ENCODE measurements at places on chromosomes 4 and X.

GRCh38 chr4:39051492-39051891 is 10.5 kb upstream of the KLHL5 start:
- DNase-seq = no peak

- no peak for DNase-seq
Observed at GRCh38 chrX:10103023-10103422, 53.8 kb upstream of the CLCN4 start.

- DNase-seq = no peak
Observed at GRCh38 chr4:125736057-125736456, 421.3 kb downstream of the FAT4 start.

GRCh38 chr4:145436796-145437195 is 44.9 kb upstream of the SMAD1 start:
- DNase-seq = no peak

DNA sequence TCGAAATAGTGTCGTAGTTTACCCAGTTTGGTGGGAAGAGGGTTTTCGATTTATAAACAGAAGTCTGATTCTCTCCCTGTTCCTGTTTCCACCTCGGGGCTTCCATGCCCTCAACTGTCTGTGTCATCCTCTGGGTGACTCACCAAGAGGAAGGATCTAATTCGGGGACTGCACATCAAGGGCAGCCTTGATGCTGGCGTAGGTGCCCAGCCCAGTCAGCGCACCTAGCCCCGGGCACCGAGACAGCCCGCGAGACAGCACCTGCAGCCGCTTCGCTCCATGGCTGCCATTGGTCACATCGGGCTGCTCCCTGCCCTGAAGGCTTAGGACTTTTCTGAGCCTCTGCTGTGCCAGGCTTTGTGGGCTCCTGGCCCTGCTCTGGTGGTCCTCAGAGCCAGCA is 7.7 kb downstream of the ABCD1 start:
- DNase-seq = no peak

- no peak for DNase-seq
Observed at GRCh38 chrX:22165732-22166457, 106.8 kb upstream of the CBLL2 start.

DNA sequence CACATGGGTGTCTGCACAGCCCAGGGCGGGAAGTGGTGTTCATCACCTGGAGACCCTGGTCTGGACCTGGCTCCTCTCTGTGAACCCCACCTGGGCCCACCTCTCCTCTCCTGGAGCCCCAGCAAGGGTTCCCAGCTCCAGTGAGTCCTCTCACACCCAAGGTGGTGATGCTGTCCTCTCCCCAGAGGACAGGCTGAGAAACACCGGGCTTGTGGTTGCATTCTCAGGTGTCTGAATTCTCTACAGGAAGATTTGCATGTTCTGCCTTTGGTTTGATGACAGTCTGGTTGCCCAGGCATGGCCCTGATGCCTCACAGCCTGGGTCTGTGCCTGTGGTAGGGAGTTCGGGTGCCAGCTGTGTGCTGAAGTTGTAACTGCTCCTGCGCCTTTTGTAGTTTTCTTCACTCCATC is 3.8 kb downstream of the MAEA start:
- no peak for DNase-seq

- no peak for DNase-seq
Observed at GRCh38 chr4:181517491-181517890, 725.7 kb upstream of the TENM3 start.

DNA sequence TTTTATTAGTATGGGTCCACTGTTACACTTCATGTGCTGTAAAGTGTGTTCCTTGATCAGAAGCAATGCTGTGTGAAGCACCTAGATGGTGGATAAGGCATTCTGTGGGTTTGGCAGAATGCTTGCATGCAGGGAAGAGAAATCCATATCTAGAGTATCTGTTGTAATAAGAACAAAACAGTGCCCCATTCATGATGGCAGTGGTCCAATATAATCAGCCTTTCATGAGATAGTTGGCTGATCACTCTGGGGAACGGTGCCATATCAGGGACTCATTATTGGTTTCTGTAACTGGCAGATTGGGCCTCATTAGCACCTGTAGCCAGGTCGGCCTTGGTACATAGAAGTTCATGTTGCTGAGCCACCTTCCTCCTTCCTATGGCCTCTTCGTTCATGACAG is 28.7 kb downstream of the STIM2 start:
- no peak for DNase-seq

DNA sequence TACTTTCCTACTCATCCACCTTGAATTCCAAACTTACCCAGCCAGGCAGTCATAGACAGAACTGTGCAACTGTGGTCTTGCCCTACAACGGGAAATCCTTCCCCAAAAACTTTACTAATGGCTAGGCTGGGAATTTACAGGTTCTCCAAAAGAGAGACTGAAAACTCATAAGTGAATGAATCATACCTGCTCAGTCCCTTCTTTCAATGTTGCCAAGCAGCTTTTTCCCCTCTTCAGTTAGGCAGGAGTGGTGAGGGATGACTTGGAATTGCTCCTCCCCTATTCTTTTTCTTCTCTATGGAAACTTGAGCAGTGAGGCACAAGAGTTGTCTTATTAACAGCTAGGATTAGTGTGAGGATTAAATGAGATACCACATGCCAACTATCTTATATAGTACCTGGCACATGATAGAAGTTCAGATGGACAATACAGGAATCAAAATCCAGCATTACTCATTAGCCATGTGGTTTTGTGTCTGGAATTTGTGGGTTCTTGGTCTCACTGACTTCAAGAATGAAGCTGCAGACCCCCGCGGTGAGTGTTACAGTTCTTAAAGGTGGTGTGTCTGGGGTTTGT is 105.9 kb downstream of the TEX13A start:
- no peak for DNase-seq

DNA sequence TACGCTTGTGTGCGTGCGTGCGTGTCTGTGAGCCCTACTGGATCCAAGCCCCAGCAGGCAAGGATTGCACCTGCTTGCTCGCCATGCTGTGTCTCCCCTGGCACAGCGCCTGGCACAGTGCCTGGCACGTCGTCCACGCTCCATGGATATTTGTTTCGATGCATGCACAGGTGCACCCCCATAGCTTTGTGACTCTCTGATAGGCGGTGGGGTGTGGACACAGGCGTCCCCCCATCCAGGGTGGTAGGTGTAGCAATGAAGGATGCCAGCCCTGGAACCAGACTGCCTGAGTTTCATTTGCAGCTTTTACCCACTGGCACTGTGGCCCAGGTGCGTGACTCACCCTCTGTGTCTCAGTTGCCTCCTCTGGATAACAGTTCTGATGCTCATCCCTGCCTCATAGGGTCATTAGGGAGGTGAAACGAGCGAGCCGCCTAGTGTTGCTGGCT is 20.2 kb downstream of the PIGG start:
- DNase-seq = no peak

DNA sequence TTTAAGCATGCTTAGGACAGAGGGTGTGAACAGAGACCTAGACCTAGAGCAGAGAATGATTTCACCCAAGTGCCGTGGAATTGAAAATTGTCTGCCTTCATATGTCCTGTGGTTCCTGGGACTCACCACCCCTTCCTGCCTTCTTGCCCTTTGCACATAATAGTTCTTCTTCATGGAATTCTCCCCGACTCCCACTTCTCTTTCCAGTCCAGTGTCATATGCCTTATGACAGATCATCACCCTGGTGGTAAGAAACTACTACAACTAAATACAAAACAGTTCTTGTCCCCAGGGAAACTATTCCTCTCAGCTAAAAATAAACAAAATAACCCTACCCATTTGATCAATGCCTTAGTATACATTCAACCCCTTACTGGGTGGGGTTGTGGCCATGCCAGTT is 43.3 kb downstream of the BMPR1B start:
- DNase-seq = no peak

- no peak for DNase-seq
Observed at GRCh38 chr4:184934184-184934583, 84.1 kb upstream of the HELT start.

DNA sequence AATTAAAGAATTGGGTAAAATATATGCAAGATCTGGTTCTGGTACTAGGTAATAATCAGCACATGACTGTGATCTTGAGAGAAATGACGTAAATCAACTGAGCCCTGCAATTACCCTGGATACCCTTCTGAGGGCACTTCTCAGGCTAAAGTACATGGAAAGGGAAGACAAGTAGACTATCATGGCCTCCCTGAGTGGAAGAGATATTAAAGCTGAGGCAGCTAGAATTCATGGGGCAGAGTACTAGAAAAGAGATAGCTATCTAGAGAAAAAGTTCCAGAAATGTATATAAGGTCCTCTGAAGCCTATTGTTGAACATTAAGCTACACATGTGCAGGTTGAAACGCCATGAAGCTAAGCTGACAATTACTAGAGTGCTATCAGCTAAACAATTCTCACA is 249.6 kb downstream of the NKX6-1 start:
- DNase-seq = no peak

DNA sequence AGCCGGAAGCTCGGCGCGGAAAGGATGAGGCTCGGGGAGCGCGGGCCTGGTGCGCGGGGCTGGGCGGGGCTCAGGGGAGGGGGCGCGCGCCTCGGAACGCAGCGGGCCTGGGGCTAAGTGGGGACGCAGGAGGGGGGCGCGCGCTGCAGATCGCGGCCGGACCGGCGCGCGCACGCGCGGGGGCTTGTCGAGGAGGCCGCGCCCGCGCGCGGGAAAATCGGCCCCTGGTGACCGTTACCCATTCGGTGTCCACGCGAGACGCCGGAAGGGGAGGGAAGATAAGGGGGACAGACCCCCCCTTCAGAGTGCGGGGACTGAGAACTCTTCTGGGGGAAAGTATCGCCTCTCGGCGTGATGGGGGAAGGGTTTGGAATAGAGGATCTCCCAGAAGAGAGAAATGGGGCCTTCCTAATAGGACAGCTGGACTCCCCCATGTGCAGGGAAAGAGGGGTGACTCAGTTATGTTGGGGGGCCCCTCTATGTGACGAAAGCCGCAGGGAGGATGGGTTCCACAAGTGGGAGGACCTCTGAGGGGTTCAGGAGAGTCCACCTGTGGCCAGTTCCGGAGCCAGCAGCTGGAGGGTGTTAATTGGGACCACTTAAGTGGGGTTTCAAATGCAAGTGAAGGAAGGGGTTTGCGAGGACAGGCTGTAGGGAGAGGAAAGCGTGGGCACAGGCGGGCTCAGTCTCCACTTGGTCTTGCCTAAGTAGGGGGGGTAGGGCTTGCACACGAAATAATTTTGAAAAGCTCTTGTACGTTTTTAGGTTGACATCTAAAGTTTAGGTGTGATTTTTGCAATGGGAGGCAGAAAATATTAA is 584 bp downstream of the SUV39H1 start:
- DNase-seq = no peak

DNA sequence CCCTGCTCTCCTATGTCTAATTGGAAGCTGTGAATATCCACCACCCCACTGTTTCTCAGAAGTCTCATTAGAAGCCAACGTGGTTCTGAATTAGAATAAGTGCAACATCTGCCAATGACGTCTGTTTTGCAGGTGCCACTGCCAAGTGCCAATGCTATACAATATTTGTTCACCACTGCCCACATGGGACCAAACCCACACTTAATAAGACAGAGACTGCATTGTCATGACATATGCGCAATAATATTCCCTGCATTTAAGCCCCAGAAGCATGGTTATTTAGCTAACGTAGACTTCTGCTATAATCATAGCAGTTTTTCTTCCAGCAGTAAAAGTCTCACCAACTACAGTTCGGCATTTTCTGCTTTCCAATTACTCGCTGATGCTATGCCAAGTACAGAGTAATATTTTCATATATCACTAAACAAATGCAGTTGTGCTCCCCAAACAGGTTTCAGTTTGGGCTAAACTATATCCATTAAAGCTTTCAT is 262.5 kb upstream of the PCDH18 start:
- no peak for DNase-seq

DNA sequence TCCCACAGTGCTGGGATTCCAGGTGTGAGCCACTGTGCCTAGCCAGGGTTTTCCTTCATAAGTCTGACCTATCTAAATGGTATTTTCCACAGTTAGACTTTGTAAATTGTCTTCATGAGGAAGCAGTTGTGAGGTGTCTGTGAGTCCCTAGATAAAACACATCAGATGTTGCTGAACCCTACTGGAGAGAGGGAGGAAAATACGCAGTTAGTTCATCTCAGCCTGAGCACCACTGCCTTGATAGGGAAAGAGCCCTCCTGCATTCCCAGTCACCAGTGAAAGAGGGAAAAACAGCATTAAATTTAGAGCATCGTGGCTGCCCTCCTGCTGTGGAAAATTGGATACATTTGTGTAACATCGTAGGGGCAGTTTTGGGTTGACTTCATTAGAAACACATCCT is 31.7 kb upstream of the CLDN34 start:
- no peak for DNase-seq

- DNase-seq = peak; percentile 74
Observed at GRCh38 chrX:150982788-150983520, at the start of gene HMGB3. HMGB3 (plus strand) TSS chrX:150983335; CDS start chrX:150985600, 2,265 bp downstream.

- no peak for DNase-seq
Observed at GRCh38 chrX:153440556-153441135, 5.2 kb downstream of the TREX2 start.

- peak; percentile 45 for DNase-seq
Observed at GRCh38 chrX:68895341-68895755, 66.5 kb downstream of the EFNB1 start.

DNA sequence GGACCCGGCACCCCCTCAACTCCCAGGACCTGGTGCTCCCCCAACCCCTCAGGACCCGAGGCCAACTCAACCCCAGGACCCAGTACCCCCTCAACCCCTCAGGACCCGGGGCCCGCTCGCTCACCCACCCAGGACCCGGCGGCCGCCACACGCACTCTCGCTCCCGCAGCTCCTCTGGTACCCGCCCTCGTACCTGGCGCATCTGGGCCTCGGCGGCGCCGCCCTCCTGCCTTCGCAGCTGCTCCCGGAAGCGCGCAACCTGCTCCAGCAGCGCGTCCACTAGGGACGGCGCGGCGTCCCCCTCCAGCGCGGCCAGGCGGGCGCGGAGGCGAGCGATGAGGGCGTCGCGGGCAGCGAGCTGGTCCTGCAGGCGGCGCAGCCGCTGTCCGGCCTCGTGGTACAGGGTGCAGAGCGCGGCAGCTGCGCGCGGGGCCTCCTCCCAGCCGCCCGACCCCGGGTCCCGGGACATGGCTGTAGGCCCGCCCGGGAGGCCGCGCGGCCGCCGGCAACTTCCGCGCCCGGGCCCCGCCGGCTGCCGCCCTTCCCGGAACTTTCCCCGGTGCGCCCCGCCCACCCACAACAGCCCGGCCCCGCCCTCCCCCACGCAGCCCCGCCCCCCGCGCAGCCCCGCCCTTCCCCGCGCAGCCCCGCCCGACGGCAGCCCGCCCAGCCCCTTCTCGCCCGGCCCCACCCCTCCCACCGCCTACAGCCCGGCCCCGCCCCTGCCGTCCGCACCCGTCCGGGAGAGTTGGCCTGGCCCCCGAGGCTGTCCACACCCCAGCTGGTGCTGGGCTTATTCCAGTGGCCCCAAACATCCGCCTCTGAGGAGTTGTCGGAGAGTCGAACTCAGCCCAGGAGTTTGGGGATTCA is at the start of gene TNIP2:
TNIP2 (minus strand) TSS at position 516 of the 870 bp plus-strand sequence; CDS start at position 469, 47 bp downstream.
- no peak for DNase-seq

- DNase-seq = no peak
Observed at GRCh38 chrX:68570598-68570997, 71.7 kb downstream of the YIPF6 start.

- DNase-seq = no peak
Observed at GRCh38 chr4:22900876-22901275, 208.1 kb downstream of the GBA3 start.

All from omental fat pad (tissue), 4 donors.